ENCODE measurements at places on chromosomes 13 and 19. TPM values are rescaled to one million over a fixed set of nuclear protein-coding genes. Genes with fewer than 3 reads are reported as not detected.

Gene SIPA1L3
- total RNA-seq, result 20.9 TPM

Gene ZNF837
- 0.65 TPM for total RNA-seq

Gene CCDC8
- 25.7 TPM for total RNA-seq

Gene FFAR1
- total RNA-seq, result not detected

Gene PEAK3
- total RNA-seq, result 0.93 TPM

Gene PTH2
- total RNA-seq, result not detected

DNA sequence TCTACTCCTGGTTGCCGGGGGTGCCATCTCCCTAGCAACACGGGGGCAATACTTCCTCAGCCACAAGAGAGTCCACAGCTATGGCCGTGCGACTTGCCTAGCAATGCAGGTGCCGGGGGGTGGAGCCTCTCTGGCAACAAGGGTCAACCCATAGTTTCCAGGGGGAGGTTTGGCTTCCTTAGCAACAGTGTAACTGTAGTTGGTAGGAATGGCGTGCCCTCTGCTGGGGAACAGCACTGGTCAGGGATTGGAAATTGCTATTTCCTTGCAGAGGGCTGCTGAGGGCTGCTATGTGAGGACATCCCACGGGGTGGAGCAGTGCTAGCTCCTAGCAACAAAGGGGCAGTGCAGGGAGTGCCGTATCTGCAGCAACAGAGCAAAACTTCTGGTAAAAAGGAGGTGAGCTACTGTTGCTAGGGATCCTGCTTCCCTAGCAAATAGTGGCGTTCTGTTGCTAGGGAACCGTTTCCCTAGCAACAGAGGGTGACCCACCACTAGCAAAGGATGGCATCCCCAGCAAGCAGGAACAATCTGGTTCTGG, 7.0 kb upstream of the TMC4 start:
- no peak for DNase-seq

- no peak for DNase-seq
Observed at GRCh38 chr13:65724226-65724625, 1505.9 kb downstream of the PCDH9 start.

DNA sequence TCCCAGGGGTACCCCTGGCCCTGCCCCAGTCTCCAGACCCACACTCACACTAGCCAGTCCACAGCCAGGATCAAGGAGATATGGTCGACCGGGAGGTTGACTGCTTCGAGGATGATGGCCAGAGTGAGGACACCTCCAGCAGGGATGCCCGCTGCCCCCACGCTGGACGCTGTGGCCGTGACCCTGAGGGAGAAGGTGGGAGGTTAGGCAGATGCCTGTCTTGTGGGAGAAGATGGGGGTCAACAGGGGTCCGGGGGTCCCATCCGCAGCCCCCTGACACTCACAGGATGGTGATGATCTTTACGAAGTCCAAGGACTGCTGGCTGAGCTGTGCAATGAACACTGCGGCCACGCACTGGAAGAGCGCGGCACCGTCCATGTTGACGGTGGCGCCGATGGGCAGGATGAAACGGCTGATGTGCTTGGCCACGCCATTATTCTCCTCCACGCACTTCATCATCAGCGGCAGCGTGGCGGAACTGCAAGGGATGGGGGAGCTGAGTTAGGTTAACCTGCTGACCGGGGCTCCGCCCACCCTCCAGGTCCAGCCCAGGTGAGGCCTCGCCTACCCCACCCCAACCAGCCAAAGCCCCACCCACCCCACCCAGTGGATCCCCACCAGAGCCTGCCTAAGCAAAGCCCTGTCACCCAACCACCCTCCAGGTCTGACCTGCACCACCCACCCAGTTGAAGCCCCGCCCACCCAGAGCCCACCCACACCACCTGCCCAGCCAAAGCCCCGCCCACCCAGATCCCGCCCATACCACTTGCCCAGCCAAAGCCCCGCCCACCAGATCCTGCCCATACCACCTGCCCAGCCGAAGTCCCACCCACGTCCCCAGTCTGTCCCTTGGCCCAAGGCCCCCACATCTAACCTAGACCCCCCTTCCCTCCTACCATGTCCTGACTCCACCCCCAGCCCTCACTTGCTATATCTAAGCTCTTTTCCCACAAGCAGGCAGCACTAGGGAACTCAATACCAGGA, 11.2 kb downstream of the SLC1A5 start:
- DNase-seq, result no peak

DNA sequence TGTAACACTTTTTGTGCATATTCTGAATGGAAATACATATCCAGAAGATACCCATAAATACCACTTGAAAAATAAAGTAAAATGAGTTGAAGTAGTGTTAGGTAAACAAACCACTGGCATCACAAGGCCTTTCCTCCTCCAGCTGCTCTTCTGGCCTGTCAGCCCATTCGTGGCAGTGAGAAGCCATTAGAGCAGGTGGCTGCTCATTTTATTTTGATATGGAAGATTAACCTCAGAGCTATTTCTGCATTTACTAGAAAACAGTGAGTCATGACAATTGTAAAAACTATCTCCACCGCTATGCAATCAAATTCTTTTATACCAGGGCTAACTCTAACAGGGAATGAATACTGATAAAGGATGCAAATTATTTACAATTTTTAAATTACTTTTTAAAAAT, 2898.1 kb downstream of the PCDH9 start:
- no peak for DNase-seq

DNA sequence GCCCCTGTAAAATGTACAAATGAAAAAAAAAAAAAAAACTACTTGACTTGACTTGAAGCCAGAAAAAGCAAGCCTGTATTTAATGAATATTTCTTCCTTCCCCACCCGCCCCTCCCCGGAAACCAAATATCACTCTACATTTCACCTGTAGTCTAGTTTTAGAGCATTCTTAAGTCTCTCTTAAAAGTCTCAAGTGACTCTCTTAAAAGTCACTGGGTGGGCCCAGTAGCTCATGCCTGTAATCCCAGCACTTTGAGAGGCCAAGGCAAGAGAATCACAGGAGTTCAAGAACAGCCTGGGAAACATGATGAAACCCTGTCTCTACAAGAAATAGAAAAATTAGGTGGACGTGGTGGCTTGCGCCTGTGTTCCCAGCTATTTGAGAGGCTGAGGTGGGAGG, 72.0 kb downstream of the TSC22D1 start:
- DNase-seq, result no peak

DNA sequence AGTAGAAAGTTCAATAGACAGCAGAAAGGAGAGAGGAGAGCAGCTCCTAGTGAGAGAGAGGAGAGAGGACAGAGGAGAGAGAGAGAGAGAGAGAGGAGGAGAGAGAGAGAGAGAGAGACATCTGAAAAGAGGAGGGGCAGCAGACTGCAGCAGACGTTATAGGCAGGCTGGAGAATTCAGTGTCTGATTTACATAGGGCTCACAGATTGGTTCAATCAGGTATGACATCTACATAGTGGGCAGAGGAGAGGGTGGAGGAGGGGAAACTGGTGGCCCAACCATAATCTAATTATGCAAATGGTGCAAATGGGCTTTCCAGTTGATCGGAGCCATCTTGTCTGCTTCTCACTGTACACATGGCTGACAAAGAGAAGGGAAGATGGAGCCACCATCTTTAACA, 221.3 kb upstream of the TRPC4 start:
- DNase-seq, result no peak

DNA sequence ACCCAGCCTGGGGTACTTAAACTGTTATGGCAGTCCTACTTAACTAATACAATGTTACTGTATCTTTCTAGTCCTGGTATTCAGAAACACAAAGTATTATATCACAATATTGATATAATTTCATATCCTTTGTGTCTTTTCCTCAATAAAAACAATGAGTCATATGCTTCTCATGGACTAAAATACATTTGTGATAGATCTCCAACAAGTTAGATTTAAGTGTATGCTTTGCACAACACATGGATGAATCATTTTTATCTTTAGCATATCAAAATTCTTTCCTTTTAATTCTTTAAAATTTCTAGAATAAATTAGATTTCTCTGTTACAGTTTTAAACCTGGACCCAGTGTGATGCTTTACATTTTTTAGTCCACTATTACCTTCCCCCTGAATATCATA, 1357.8 kb upstream of the ATXN8OS start:
- no peak for DNase-seq

DNA sequence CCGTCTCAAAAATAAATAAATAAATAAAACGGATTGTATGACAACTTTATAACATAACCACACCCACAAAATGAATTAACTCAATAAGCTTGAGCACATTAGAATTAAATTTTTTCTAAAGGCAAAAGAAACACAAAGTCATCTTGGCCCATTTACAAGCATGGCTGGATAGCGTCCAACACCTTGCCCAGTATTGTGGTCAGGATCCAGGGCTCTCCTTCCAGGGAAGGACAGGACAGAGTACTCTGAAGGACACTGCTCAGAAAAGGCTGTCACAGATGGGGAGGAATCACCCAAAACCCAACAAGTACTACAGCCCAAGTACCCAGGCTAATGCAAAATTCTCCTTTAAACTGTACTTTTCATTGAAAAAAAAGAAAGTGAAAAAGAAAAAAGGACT, 27.1 kb downstream of the SUGP2 start:
- no peak for DNase-seq

GRCh38 chr13:88068316-88068715, 397.1 kb downstream of the SLITRK5 start:
- no peak for DNase-seq

- DNase-seq, result no peak
Observed at GRCh38 chr13:79287939-79288795, 117.9 kb downstream of the RBM26 start.

DNA sequence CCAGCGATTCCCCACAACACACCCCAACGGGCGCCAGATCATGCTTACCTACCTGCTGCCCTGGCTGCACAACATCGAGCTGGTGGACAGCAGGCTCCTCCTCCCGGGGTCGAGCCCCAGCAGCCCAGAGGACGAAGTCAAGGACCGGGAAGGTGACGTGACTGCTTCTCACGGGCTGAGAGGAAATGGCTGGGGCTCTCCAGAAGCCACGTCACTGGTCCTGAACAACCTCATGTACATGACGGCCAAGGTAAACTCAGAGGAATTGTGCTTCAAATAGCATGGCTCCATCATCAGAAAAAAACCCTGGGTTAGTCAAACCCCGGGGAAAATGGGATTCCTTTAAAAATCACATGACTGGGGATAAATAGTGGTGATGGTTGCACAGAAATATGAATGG, 106.3 kb downstream of the ZAR1L start:
- DNase-seq, result peak; percentile 77

GRCh38 chr19:10784257-10784656, 51.8 kb downstream of the TMED1 start:
- no peak for DNase-seq

- no peak for DNase-seq
Observed at GRCh38 chr19:29872224-29872731, 60.5 kb downstream of the CCNE1 start.

GRCh38 chr13:46913757-46914156, 16.9 kb upstream of the HTR2A start:
- no peak for DNase-seq

DNA sequence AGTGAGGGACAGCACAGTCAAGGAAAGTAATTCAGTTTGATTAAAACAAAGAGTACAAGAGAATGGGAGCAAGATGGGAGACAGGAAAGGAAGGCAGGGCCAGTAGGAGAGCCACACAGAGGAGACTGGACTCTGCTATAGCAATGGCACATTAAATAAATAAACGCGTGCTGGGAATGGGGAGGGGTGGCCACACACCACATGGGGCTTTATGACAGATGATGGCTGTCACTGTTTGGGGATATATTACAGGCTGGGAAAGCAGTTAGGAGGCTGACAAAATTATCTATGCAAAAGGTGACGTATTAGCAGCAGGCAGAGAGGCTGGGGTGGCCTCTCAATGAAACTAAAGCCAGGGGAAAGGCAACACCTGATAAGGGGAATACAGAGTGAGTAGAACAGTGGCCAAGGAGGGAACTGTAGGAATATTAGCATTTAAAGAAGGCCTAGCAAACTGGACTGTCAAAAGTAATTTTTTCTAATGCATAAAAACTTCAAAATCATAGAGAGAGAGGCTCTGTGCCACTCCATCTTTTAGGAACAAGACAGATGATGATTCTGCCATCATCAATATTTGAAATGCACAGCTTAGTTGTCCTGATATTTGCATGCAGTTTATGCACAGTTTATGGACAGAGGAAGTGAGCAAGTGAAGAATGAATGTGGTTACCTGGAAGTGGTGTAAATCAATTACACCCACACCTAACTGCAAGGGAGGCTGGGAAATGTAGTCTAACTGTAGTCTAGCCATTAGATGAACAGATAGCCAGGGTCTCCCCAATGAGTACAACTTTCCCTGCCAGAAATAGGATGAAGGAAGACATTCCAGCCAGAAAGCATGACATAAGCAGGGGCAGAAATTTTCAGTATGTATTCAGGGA, 346.5 kb downstream of the FOXO1 start:
- DNase-seq, result no peak

DNA sequence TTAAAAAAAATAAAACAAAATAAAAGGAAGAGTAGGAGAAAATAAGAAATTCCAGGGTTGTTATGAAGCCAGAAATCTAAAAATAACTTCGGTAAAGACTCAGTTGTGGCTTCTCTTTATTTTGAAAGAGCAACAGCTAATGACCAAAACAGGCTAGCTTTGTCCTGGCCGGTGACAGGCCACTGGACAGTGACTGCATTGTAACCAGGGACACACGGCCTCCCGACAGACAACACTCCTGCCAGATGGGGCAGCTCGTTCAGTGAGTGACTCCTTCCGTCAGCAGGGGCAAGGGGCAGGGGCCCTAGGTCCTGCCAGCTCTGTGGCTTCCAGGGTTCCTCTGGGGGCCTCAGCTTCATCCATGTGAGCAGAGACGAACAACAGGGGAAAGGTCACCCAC, 173.4 kb downstream of the KATNAL1 start:
- no peak for DNase-seq

GRCh38 chr19:3227054-3227626, 2.7 kb downstream of the CELF5 start:
- no peak for DNase-seq

GRCh38 chr13:93730780-93731179, 504.2 kb downstream of the GPC6 start:
- no peak for DNase-seq

- no peak for DNase-seq
Observed at GRCh38 chr19:1671716-1672037, 19.3 kb upstream of the TCF3 start.

DNA sequence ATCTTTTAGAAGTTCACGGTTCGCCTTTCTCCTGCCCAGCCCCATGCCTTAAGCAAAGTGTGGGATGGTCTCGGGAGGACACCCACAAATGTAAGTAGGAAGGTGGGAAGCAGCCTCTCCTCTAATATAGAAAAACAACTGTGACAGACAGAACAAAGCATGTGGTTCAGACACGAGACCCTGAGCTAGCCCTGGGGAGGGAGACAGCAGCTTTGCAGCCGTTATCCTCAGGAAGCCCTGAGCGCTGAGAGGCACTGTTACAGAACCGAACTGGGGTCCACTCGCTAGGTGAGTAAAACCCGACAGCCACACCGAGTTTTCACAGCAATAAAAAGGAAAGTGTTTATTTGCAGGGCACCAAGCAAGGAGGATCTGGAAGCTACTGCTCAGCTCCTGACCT, 210.6 kb downstream of the UQCRFS1 start:
- DNase-seq, result peak; percentile 30

GRCh38 chr19:46863818-46864629, 3.2 kb downstream of the ARHGAP35 start:
- no peak for DNase-seq

All from aorta (tissue), 5 donors.